ENCODE measurements at places on chromosomes 1 and 21. TPM values are rescaled to one million over a fixed set of nuclear protein-coding genes. Genes with fewer than 3 reads are reported as not detected.

CATSPER4 gene
- total RNA-seq, result not detected

POLR3GL gene
- 15.1 TPM for total RNA-seq

GPR52 gene
- total RNA-seq, result not detected

RXFP4 gene
- total RNA-seq, result not detected

PDC gene
- total RNA-seq, result not detected

CDCP2 gene
- total RNA-seq, result not detected

DPT gene
- 5.1 TPM for total RNA-seq

HLX gene
- total RNA-seq, result 7.2 TPM

AQP10 gene
- not detected for total RNA-seq

SPRR2G gene
- total RNA-seq, result 9.0 TPM

KRTAP13-2 gene
- not detected for total RNA-seq

HCRTR1 gene
- total RNA-seq, result not detected

RPF1 gene
- 33.2 TPM for total RNA-seq

NCSTN gene
- total RNA-seq, result 40.2 TPM

UBXN10 gene
- total RNA-seq, result 5.5 TPM

CLCA4 gene
- total RNA-seq, result 135 TPM

ESPN gene
- 16.0 TPM for total RNA-seq

ADPRS gene
- 50.8 TPM for total RNA-seq

TAS1R1 gene
- total RNA-seq, result not detected

TEDDM1 gene
- total RNA-seq, result not detected

CFHR3 gene
- total RNA-seq, result not detected

YTHDF2 gene
- total RNA-seq, result 55.0 TPM

PARS2 gene
- total RNA-seq, result 3.1 TPM

SSBP3 gene
- 23.8 TPM for total RNA-seq

CBR1 gene
- 601 TPM for total RNA-seq

INSRR gene
- not detected for total RNA-seq

UTS2 gene
- total RNA-seq, result not detected

TNFRSF4 gene
- total RNA-seq, result 1.3 TPM

LCA5L gene
- 0.44 TPM for total RNA-seq

NR5A2 gene
- total RNA-seq, result 1.2 TPM

APOBEC4 gene
- not detected for total RNA-seq

FLG2 gene
- 0.13 TPM for total RNA-seq

FMO4 gene
- 3.4 TPM for total RNA-seq

S100A8 gene
- total RNA-seq, result 15,687 TPM

KCND3 gene
- total RNA-seq, result 6.0 TPM

ZFP69 gene
- 2.6 TPM for total RNA-seq

C1orf94 gene
- not detected for total RNA-seq

SYPL2 gene
- total RNA-seq, result 0.15 TPM

NPHP4 gene
- total RNA-seq, result 8.8 TPM

PM20D1 gene
- total RNA-seq, result not detected

PCSK9 gene
- total RNA-seq, result 21.4 TPM

XPR1 gene
- total RNA-seq, result 14.5 TPM

KIAA1614 gene
- 0.66 TPM for total RNA-seq

SYCP1 gene
- total RNA-seq, result not detected

ZDHHC18 gene
- 34.4 TPM for total RNA-seq

FCGR1A gene
- total RNA-seq, result not detected

RHD gene
- total RNA-seq, result not detected

TRAF3IP3 gene
- 1.2 TPM for total RNA-seq

SPATA46 gene
- not detected for total RNA-seq

RSPO1 gene
- total RNA-seq, result 6.1 TPM

KAZN gene
- total RNA-seq, result 28.7 TPM

CD52 gene
- 22.1 TPM for total RNA-seq
